ENCODE measurements at places on chromosomes 7 and 10. TPM values are rescaled to one million over a fixed set of nuclear protein-coding genes. Genes with fewer than 3 reads are reported as not detected.

Gene MYL7
- total RNA-seq, result not detected

Gene PODXL
- total RNA-seq, result 1.5 TPM

- no peak overlapping the region for H3K27ac ChIP-seq
- no peaks in the 10 kb centered on the region for H3K36me3 ChIP-seq
- DNase-seq, result no peak
- no peak overlapping the region for H3K4me3 ChIP-seq
- H3K4me1 ChIP-seq, result peaks cover 1% of the 10 kb centered on the region
- H3K27me3 ChIP-seq, result peaks cover 2% of the 10 kb centered on the region
Measured at GRCh38 chr7:95319570-95319969, 4.8 kb downstream of the PON1 start.

- no peaks in the 10 kb centered on the region for H3K36me3 ChIP-seq
- H3K27me3 ChIP-seq, result peaks cover 6% of the 10 kb centered on the region
- H3K27ac ChIP-seq, result no peak overlapping the region
- H3K4me1 ChIP-seq, result peaks cover 5% of the 10 kb centered on the region
- H3K4me3 ChIP-seq, result no peak overlapping the region
- DNase-seq, result no peak
Measured at GRCh38 chr7:74059037-74059436, 24.6 kb upstream of the LIMK1 start.
